Activated naive CD8-positive, alpha-beta T cell treated with anti-CD3 and anti-CD28 coated beads, Interleukin-2, amount 10 ng/mL, durations not matched to agents 7 days and 5 days (primary cell): ENCODE measurements at places on chromosomes 12 and 14. TPM values are rescaled to one million over a fixed set of nuclear protein-coding genes. Genes with fewer than 3 reads are reported as not detected.
A peak's percentile ranks its signal among the peaks of the same experiment; 100 is the strongest.

The SERPINA9 gene
- total RNA-seq, result not detected

The PPP1R36 gene
- total RNA-seq, result 0.69 TPM

The SELPLG gene
- 159 TPM for total RNA-seq

The LRRC9 gene
- total RNA-seq, result not detected

The CACNA2D4 gene
- 8.0 TPM for total RNA-seq

The SMOC1 gene
- not detected for total RNA-seq

- no peak for DNase-seq
Observed at GRCh38 chr12:78392918-78393317, 471.7 kb upstream of the SYT1 start.

- no peak for DNase-seq
Observed at GRCh38 chr12:86550218-86551145, 294.3 kb upstream of the MGAT4C start.

- no peak for DNase-seq
Observed at GRCh38 chr14:32190673-32191072, 11.2 kb upstream of the RNU6-7 start.

- DNase-seq, result no peak
Observed at GRCh38 chr12:125065919-125066570, 810 bp downstream of the AACS start.

DNA sequence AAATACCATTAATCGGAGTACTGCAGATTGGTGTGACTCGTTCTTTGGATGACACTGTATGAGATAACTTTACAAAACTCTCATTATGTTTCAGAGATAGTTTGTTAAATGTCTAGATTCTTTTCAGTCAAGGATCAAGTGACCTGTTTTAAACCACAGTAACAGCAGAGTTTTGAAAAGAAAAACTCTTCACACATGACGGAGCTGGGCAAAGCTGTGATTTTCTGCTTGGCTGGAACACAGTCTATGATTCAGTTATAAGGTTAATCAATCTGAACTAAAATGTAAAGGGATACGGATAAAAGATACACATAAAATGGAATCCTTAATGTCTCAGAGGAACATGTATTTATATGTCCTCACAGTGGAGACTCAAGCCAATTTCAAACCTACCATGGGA is 573.2 kb downstream of the PRKD1 start:
- DNase-seq, result no peak

DNA sequence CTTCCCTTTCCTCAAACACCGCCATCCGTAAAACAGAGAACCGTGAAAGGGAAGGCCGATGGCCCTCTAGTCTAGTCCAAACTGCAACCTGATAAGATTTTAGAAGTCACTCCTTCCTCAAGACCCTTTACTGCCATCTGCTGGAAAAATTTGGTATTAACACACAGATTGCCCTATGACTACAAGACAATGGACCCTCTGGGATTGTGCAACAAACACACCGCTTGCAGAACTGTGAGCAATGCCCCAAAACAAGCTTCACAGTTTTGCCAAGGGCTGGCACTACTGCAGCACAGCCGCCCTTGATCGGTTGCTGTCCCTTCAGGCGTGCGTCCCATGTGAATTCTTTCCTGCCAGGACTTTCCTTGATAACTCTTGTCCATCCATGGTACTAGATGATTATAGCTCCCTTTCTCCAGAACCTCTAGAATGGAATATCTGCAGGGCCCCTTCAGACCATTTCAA is 23.1 kb downstream of the LLPH start:
- peak; percentile 31 for DNase-seq

DNA sequence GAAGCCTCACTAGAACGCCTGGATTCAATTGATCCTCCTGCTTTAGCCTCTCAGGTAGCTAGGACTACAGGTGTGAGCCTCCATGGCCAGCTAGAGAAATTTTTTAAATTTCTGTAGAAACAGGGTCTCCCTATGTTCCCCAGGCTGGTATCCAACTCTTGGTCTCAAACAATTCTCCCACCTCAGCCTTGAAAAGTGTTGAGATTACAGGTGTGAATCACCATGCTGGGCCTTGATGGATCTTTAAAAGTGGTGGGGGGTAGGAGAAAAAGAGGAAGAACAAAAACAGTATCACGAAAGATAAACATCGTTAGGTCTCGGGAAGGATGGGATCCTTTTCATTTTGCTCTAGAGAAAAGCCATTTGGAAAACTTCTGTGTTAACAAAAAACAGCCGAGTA is 4.5 kb downstream of the GYS2 start:
- DNase-seq, result no peak

DNA sequence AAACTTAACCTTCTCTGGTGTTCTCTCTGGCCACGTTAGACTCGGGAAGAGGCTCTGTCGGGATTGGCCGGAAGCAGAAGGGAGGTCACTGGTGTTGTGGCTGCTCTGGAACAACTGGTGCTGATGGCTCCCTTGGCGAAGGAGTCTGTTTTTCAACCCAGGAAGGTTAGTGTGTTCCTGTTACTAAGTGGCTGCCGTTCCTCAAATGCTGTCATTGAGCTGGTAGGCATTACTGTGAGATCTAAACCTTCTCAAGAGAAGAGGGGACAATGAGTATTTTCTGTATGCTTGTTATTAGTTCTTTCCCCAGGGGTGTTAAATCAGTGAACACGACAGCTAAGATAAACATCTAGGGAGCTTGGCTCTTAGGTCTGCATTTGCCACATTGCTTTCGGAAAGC is 18.3 kb downstream of the POP5 start:
- no peak for DNase-seq

DNA sequence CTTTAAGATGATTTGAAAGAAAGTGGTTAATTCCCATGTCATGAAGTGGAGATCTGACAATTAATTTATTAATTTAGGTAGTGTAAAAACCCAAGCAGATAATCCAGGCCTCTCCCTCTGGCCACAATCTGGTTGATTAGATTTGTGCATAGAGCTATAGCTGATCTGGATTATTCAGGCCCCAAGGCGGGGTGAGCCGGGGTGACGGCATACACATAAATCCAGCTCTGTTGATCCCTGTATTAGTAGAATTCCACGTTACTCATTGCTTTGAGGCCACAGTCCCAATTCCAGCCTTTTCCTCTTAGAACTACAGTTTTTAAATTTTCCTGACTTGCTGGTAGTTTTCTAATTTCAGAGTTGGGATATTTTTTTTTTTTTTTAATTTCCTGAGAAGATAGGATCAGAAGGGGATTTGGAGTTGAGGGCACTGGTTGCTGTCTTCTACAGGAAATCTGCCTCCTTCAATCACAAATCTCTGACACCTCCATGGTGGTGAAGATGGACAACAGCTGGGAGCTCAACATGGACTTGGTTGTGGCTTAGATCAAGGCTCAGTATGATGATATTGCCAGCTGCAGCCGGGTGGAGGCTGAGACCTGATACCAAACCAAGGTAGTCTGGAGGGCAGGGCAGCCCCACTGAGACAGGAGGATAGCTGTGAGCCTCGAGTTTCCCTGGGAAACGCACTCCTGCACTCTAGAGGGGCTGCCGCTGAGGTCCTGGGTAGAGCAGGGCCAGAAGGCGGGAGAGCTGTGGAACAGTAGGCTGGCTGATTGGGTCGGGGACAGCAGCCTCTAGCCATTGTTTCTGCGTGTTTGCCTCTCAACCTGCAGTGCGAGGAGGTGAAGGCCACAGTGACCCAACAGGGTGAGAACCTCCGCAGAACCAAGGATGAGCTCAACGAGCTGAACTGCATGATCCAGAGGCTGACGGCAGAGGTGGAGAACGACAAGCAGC is 19.4 kb downstream of the KRT85 start:
- DNase-seq, result no peak

- no peak for DNase-seq
Observed at GRCh38 chr12:113934946-113935345, 31.2 kb downstream of the RBM19 start.
